CD4-positive, alpha-beta T cell treated with Interleukin-6 at 100 ng/mL for 8 hours (primary cell): ENCODE measurements at places on chromosomes 3 and 15.

DNA sequence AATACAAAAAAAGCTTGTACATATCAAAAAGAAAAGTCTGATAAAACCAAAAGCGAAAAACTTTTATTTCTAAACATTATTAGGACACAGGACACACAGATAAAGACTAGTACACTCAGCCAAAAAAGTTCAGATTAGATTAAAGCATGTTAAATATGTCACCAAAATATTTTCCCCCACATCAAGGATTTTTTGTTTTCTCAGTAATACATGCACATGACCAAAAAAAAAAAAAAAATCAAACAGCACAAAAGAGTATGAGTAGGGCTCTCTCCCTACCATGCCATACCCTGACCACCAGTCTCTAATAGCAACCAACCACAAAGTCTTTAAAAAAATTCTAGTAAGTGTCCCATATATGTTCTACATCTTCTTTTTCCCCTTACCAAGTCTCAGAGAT, 77.4 kb downstream of the LRRFIP2 start:
- DNase-seq, result no peak

- no peak for DNase-seq
Observed at GRCh38 chr3:177069514-177070329, 127.6 kb downstream of the TBL1XR1 start.

DNA sequence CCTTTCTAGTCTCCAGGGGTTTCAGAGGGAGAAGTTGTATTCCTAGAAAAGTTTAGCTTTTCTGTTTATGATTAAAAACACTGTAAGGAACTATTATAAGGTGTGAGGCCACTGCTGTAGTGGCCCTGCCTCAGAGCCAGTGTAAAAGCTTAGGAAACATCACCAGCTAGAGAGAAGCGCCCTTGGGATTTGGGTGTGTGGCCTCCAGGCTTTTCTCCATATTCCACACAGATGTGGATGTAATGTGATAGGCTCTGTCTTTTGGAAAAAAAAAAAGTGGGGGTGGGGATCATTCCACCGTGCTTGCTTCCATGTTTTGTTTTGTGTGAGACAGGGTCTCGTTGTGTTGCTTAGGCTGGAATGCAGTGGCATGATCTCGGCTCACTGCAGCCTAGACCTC, 13.9 kb downstream of the SEC61A1 start:
- DNase-seq, result no peak

DNA sequence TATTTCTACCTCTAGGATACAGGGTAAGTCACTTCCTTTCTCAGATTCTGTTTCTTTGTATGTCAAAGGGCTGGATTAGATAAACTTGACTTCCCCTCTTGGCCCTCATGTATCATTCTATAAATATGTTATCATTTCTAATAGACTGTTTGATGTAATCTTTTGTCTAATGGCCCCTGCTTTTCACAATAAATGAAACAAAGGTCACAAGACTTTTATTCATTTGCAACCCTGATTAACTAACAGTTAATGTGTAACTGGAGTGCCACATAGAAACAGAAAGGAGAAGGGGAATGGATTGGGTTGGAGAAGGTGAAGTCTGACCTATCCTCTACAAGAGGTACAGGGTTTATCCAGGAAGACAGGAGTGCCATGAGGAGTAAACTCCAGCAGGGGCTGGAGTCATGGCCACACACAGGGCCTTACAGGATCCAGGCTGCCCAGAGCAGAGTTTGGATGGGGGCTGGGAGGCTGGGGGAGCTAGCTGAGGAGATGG, 8.0 kb upstream of the B3GNT5 start:
- no peak for DNase-seq

GRCh38 chr15:43376017-43376705, 5.3 kb downstream of the TUBGCP4 start:
- DNase-seq, result peak; percentile 25

DNA sequence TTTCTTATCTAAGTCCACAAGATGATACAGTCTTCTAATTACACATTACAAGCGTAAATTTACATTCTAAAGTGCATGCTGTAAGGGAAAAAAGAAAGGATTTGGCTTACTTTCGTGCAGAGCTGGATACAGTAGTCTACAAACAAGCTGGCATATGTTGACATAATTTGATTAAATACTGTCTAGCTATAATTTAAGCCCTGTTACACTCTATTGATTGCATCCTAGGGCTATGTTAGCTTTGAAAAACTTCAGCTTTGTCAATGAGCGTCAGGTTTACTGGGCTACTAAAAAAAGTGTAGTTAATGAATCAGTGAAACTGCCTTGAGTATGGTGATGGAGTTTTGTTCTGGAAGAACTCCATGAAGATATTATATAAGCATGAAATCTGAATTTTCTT, 24.5 kb upstream of the PLCL2 start:
- DNase-seq, result no peak

DNA sequence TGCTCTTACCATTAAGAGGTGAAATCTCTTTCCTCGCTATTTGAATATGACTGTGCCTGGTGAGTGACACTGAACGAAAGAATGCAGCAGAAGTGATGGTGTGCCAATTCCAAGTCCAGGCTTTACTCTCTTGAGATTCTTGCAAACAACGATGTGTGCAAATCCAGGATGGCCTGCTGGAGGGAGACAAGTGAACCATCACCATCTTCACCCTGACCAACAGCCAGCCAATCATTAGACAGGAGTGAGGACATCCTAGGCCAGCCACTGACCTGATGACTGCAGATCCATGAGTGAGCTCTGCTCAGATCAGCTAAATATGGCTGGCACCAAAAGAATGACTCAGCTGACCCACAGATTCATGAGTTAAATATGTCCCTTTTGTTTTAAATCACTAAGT, 878.0 kb downstream of the PDCD6IP start:
- no peak for DNase-seq

DNA sequence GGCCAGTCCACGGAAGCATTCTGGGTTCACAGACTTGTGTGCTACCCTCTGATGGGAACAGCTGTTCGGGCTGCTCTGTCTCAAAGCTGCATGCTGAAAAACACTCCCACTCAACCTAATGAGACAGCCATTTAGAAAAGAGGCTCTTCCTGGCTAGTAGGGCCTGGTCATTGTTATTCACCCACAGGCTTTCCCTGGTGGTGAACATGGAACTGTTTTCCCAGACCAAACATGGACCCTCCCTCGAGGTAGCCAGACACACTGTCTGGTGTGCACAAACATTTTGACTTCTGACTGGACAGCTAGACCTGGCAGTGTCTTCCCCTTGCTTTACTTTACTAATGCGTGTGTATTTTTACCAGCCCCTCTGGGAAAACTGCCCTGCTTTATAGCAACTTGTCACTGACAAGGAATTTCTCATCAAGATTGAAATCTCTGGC, 39.0 kb downstream of the MECOM start:
- no peak for DNase-seq

DNA sequence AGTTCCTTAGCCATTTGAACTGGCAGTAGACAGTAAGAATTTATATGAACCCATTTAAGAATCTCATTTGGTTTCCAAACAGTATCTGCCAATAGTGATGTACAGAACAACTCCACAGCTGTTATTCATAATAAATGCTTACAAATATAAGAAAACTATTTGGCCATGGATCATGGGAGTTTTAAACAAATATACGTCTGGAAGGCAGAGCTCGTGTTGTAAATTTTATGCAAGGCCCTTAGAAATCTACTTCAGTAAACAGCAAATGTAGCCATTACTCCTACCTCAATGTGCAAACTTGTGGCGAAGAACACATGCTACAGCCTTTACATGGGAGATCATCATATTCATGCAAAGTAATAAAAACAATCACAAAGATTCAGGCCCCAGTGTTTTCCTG, 65.3 kb upstream of the NANOGP8 start:
- no peak for DNase-seq

- DNase-seq, result no peak
Observed at GRCh38 chr15:63996794-63997357, 49.4 kb downstream of the DAPK2 start.

DNA sequence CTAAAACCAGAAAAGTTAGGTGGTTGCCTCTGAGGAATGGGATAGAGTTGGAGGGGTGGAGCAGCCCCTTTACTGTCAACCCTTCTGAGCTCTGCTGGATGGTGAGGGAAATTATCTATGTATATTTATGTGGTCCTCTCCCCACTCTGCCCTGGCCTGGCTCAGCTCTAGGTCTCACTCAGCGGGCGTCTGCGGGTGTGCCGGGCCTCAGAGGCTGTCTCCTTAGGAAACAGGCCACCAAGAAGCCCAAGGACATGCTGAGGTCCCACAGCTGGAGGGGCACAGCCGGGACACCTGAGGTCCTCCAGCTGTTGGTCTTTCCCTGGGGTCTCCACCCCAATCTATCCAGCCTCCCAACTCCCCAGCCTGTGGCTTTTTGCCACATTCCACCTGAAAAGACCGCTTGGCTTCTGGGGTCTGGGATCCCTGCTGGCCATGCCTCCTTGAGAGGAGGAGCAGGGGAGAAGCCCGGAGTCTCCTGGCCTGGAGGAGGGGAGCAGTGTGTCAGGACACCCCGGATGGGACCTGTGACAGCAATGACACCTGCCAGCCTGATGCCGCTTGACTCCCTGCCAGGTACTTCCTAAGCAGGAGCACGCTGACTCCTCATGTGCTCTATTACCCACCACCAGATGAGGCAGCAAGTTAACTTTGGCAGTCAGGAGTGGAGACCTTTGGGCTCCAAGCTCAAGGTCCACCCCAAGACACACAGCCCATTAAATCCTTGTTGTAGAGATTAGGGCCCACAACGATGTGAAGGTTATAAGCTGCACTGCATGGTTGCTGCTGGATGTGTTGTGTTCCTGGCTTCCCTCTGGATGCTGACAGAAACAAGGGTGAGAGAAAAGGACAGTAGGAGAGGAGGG, at the start of gene SLC28A1:
TSS of gene SLC28A1 (plus strand) at position 747 of the 866 bp plus-strand sequence. CDS start 3,099 bp downstream, outside the sequence.
- no peak for DNase-seq

DNA sequence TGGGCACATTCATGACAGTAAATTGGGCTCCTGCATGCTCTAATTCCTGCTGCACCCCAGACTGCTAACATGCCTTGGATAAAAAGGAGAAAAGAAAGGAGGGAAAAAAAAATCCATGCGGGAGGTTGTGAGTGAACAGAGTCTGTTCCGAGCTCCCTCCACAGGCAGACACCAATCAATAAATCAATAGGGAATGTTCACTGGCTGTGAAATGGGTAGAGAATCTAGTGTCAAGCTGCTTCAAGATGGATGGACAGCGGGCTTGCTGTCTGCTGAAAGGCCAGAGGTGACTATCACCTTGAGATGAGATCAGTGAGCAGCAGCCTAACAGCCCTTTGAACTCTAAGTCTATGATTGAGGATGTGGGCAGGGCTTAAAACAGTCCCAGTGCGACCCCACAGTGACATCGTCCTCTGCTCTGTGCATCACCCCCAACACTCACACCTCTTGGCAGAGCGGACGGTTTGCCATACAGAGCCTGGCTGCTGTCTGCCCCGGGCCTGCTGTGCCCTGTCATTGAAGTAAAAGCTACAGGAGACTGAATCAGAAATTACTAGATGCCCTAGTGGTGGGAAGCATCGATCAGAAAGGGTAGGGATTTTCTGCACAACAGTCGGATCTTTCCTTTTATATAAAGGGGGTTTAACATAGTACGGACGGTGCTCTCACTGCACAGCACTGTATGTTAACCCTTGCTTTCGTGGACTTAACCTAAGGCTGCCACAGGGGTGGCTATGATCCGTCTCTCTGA, 247.9 kb upstream of the ONECUT1 start:
- DNase-seq, result no peak

- DNase-seq, result no peak
Observed at GRCh38 chr15:62848632-62849050, 193.9 kb upstream of the TPM1 start.

DNA sequence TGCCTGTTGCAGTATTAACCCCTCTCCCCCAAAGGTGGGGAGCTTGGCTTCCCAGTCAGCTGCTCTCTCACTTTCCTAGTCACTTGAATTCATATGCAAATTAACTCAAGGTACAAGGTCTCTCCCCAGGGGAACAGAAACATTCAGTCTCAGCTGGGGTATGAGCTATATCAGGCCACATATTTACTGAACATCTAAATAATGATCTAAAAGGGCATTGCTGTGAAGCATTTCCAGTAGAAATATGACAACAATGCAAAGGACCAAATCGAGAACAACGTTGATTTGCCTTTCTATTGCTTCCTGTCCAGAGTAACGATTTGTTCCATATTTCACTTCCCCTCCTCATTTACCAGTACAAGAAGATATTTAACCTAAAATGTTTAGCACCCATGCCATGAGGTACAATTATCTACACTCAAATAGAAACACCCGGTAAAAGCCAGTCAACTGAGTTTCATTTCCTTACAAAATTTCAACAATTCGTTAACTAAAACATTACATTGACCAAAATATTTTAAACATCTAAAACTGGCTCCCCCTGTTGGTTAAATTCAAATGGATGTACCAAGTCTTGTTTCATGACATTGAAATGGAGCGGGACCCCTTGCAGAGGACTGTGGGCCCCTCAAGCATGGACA, 36.5 kb upstream of the KLHL6 start:
- peak; percentile 39 for DNase-seq

- peak; percentile 24 for DNase-seq
Observed at GRCh38 chr3:128068156-128068620, 16.0 kb downstream of the SEC61A1 start.

DNA sequence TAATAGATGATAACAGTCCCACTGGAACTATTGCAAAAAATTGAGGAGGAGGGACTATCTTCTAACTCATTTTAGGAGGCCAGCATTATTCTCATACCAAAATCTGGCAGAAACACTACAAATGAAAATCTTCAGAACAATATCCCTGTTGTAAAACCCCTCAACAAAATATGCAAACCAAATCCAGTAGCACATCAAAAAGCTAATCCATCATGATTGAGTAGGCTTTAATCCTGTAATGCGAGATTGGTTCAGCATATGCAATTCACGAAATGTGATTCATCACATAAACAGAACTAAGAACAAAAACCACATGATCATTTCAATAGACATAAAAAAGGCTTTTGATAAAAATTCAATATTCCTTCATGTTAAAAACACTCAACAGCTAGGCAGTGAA, 23.9 kb upstream of the PLSCR2 start:
- no peak for DNase-seq

DNA sequence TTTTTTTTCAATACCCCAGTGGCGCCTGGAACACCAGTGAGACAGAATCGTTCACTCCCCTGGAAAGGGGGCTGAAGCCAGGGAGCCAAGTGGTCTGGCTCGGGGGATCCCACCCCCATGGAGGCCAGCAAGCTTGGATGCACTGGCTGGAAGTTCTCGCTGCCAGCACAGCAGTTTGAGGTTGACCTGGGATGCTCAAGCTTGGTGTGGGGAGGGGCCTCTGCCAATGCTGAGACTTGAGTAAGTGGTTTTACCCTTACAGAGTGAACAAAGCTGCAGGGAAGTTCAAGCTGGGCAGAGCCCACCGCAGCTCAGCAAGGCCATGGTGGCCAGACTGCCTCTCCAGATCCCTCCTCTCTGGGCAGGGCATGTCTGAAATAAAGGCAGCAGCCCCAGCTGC, 276.2 kb upstream of the CNTN6 start:
- no peak for DNase-seq

- no peak for DNase-seq
Observed at GRCh38 chr3:144364737-144365136, 393.1 kb downstream of the DIPK2A start.

GRCh38 chr3:157530637-157531300, 27.6 kb upstream of the VEPH1 start:
- no peak for DNase-seq

- DNase-seq, result no peak
Observed at GRCh38 chr3:167450195-167450594, 23.6 kb downstream of the SERPINI2 start.

- DNase-seq, result peak; percentile 76
Observed at GRCh38 chr3:45870099-45870498, 16.2 kb upstream of the CCR9 start.

GRCh38 chr3:187025656-187026316, 95.5 kb downstream of the ST6GAL1 start:
- DNase-seq, result peak; percentile 35

- DNase-seq, result no peak
Observed at GRCh38 chr15:87582169-87582568, 674.4 kb downstream of the NTRK3 start.

- DNase-seq, result no peak
Observed at GRCh38 chr3:151946606-151947005, 73.2 kb downstream of the SUCNR1 start.
